ENCODE measurements at places on chromosomes 1 and 21. TPM values are rescaled to one million over a fixed set of nuclear protein-coding genes. Genes with fewer than 3 reads are reported as not detected.

The MYBPHL gene
- not detected for total RNA-seq

The FHL3 gene
- 18.2 TPM for total RNA-seq

The RCSD1 gene
- total RNA-seq, result 8.7 TPM

The COQ8A gene
- total RNA-seq, result 32.7 TPM

The IVL gene
- total RNA-seq, result 43.4 TPM

The PCSK9 gene
- 0.16 TPM for total RNA-seq

The DOP1B gene
- total RNA-seq, result 31.0 TPM

The IL24 gene
- total RNA-seq, result not detected

The PKLR gene
- not detected for total RNA-seq

The PLCH2 gene
- 90.0 TPM for total RNA-seq

The SFN gene
- 93.7 TPM for total RNA-seq

The PROK1 gene
- total RNA-seq, result 9.3 TPM

The S100A8 gene
- 31.6 TPM for total RNA-seq

The BNIPL gene
- total RNA-seq, result 10.5 TPM

The E2F2 gene
- total RNA-seq, result 0.52 TPM

The AMY1B gene
- not detected for total RNA-seq

The PACC1 gene
- total RNA-seq, result 4.5 TPM

The DCST1 gene
- total RNA-seq, result not detected

The AGT gene
- total RNA-seq, result 47.6 TPM

The SLC19A2 gene
- total RNA-seq, result 20.9 TPM

The GPR37L1 gene
- total RNA-seq, result 0.10 TPM

The TSPAN2 gene
- 22.0 TPM for total RNA-seq

The HNRNPR gene
- total RNA-seq, result 164 TPM

The C1QB gene
- 92.9 TPM for total RNA-seq

The KCNJ9 gene
- total RNA-seq, result not detected

The TMPRSS2 gene
- total RNA-seq, result 154 TPM

The RNU1-2 gene
- total RNA-seq, result 1,626 TPM

The DONSON gene
- total RNA-seq, result 6.5 TPM

The GJC2 gene
- total RNA-seq, result 3.9 TPM

The KRTAP7-1 gene
- not detected for total RNA-seq

The ATP8B2 gene
- total RNA-seq, result 40.7 TPM

The ADCY10 gene
- total RNA-seq, result 0.13 TPM

The PLPPR4 gene
- 5.1 TPM for total RNA-seq

The EIF3I gene
- 171 TPM for total RNA-seq

The RGSL1 gene
- not detected for total RNA-seq

The CYP4A11 gene
- total RNA-seq, result not detected

The PADI4 gene
- 0.23 TPM for total RNA-seq

The SLC1A7 gene
- total RNA-seq, result not detected

The EFHD2 gene
- 103 TPM for total RNA-seq

The PGLYRP3 gene
- not detected for total RNA-seq
